ENCODE measurements at places on chromosomes 7 and 10.

DNA sequence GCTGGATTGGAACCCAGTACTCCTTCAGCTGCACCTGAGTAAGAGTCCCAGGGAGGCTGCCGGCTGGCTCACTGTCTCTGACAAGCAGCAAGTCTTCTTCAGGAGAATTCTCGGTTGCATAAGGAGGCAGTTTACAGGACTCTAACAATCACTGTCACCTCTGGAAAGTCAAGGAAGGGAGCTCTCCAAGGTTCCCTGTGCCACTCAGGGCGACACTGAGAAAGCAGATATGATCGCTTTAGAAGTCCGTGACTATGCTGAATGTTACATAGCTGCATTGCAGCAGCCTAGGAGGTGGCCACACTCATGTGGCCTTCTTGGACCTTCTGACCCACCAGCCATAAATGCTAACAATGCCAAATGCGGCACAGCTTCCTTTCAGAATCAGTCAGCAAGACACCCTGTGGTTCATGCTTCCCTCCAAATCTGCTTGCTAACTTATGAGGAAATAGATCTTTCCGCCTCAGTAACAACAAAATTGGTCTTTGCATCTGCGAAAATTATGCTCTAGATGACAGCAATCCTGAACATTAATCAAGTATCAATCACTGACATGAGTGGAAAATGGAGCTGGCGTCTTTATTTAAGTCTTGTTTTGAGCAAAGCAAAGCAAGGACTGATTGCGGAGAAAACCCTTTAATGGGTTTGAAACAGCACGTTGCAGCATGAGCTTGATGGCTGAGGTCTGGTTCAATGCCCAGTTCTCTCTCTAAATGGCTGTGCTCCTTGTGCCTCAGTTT lies 132.9 kb downstream of the ATXN7L1 start:
- DNase-seq: no peak

DNA sequence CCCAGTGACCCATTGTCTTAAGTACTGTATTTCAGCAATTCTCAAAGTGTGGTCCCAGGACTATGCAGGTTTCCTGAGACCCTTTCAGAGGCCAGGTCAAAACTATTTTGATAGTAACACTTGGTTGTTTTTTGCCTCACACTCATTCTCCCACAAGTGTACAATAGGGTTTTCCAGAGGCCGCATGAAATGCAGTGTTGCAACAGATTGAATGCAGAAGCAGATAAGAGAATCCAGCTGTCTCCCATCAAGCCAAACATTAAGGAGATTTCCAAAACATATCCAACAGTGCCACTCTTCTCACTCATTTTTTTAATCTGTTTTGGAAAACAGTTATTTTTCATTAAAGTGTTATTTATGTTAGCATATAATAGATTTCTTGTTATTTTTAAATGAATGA lies 20.0 kb downstream of the VKORC1L1 start:
- no peak for DNase-seq

- no peak for DNase-seq
These were observed 108.1 kb downstream of the SNX10 start for GRCh38 chr7:26399736-26400135.

DNA sequence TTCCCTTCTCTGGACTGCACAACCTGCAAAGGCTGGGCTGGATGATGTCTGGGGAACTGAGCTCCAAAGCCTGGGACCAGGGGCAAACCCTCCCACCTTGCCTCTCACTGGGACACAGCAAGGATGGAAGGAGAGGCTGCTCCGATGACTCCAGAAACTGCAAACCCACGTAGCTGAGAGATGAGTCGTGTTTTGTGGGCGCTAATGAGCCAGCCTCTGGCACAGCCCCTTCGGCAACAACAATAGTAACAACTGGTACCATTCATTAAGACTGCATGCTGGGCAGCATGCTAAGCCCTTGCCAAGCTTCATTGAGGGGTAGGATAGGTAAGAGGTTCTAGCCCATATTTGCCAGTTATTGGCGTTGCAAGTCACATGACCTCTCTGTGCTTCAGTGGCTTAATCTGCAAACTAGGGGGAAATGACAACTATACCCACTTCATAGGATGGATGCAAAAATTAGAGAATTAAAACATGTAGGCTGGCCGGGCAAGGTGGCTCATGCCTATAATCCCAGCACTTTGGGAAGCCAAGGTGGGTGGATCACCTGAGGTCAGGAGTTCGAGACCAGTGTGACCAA lies 145.9 kb downstream of the SH3PXD2A start:
- no peak for DNase-seq

DNA sequence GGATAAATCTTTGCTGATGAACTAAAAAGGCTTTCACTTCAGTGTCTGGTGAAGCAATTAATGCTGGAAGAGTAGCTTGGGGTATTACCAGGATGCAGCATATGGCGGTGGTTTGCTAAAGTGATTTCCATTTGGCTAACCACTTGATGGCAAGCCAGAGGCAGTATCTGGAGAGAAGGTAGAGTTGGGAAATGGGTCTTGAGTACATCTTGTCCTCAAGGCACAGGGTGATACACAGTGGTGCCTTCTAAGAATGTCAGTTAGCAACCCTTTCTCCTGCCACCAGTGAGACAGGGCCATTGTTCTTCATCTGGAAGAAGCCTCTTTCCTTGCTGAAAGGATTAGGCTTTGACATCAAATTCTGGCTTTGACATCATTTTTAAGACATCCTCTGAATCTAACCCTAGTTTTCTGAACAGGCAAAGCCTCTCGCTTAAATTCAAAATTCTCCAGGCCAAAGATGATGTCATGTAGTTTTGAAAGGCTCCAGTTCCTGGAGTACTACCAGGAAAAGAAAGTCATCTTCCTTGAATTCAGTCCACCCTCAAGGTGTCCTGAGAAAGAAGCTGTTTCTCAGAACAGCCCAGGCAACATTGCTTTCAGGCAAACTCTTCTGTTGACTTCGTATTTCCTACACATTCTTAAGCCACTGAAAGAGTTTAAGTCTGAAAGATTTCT lies 162.4 kb downstream of the ARID5B start:
- DNase-seq: no peak

GRCh38 chr7:137772748-137773147 lies 74.0 kb downstream of the DGKI start:
- no peak for DNase-seq

DNA sequence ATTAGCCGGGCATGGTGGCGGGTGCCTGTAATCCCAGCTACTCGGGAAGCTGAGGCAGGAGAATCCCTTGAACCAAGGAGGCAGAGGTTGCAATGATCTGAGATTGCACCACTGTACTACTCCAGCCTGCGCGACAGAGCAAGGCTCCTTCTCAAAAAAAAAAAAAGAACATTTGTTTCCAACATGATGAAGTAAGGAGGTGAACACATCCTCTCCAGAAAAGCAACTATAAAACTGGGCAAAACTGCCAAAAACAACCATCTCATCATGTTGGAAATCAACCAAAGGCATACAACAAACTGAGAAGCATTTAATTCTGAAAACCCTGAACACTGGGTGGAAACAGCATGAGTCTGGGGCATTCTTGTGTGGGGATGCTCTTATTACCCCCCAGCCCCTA lies 14.3 kb downstream of the PRTFDC1 start:
- DNase-seq: no peak

- DNase-seq: no peak
These were observed 362.7 kb downstream of the CXCL12 start for GRCh38 chr10:44022203-44022602.
